Fibroblast of the aortic adventitia (primary cell): ENCODE measurements at places on chromosomes 2 and 18.

DNA sequence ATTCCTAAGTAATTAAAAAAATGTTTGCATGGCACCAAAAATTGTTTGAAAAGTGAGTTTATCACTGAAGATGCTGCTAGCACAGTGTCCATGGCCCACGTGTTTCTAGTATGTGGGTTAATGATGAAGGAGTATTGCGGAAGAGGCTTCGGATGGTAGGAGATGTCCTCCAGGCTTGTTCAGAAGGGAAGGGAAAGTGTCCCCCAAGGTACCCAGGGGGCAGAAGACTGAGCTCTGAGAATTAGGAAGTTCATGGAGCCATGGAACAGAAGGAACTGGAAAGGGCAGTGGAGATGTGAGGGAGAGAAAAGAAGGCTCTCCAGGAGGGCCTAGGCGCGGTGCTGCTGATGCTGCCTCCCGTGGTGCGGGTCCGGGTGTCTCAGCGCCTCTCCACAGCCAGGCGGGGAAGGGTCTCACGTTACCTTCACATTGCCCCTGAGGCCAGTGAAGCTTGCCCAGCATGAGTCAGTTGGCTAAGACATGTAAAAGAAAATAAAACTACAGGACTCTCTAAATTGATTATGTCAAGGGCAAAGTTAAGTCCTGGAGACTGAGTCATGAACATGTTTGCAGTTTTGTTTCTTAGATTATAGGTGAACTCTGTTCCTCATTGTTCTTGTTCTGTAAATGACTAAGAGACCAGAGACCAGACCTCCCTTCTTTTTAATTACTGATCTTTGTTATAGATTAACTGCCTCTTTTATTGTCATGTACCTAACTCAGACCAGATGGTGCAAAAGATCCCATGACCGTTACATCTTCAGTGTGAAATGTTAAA is 89.0 kb downstream of the MTCL1 start:
- peak; percentile 81 for DNase-seq

DNA sequence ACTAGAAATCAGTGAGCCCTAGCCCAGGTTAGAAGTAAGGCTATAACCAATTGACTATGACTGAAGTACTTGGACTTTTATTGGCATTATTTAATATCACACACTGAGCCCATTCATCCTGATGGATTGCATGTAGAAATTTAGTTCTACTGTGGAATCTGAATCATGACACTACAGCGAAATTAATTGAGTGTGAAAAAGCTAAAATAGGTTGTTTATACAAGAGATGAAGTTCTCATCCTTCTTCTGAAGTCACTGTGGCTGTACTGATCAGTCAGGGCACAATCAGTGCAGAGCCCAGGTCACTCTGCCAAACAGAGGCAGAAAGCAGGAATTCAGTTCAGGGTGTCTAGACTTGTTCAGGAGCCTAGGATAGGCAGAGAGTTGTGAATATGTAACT is 158.9 kb downstream of the BABAM2 start:
- DNase-seq = no peak

GRCh38 chr2:88448248-88448647 is 4.2 kb downstream of the FOXI3 start:
- DNase-seq = no peak

DNA sequence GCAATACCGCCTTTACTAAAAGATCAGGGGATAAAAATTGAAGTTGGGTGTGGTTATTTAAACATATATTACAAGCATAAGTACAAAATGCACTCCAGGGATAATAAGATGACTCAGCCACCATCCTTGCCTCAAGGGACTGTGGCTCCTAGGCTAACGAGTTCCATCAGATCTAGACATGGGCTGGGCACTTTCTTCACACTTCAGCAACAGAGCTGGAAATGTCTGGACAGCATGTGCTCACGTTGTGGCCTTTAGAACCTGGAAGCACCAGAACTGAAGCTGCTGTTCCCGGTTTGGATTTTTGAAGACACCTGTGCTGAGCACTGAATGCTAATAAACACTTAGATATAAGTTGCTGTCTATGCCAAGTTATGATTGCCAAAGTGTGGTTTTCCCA is 384.2 kb upstream of the SALL3 start:
- no peak for DNase-seq

GRCh38 chr2:216516730-216517350 is 18.2 kb downstream of the RPL37A start:
- peak; percentile 71 for DNase-seq

DNA sequence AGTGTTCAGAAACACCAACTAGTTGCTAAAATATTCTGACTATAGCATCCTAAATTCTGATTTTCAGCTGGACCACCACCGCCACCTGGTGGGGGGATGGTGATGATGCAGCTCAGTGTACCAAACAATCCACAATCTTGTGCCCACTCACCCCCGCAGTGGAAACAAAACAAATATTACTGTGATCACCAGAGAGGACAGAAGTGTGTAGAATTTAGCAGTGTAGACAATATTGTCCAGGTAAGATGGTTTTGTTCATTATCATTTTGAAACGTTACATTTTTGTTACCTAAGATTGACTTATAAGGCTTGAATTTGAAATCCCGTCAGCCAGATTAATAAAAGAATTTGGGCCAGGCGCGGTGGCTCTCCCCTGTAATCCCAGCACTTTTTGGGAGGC is 31.7 kb upstream of the UBXN4 start:
- peak; percentile 60 for DNase-seq

DNA sequence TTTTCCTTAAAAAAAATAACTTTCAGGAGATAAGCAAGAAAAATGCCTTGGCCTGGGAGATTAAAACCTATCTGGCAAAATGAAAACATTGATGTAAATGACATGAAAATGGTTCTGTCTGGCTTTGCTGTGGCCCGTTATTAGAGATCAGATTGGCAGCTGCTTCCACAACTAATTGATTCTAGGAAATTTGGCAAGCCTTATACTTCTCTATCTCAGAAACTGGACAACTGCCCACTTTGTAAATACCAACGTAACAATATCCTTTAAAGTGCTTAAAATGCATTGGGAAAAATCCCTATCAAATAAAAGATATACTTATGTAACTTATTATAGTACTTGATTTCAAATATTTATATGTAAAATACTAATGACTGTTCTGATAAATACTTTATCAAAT is 14.2 kb upstream of the SKA1 start:
- no peak for DNase-seq

DNA sequence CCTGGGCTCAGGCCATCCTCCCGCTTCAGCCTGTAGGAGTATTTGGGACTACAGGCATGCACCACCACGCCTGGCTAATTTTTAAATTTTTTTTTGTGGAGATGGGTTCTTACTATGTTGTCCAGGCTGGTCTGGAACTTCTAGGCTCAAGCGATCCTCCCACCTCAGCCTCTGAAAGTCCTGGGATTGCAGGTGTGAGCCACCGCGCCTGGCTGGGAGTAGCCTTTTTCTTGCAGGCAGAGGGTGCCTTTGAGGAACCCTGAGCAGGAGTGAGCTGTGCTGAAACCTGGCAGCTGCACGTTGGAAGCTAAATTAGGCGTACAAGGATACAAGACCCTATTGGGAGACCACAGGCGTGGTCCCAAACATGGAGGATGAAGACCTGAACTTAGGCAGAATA is 8.0 kb downstream of the CTDSP1 start:
- no peak for DNase-seq

- DNase-seq = no peak
Observed at GRCh38 chr2:1742301-1742680, 2.0 kb downstream of the PXDN start.

DNA sequence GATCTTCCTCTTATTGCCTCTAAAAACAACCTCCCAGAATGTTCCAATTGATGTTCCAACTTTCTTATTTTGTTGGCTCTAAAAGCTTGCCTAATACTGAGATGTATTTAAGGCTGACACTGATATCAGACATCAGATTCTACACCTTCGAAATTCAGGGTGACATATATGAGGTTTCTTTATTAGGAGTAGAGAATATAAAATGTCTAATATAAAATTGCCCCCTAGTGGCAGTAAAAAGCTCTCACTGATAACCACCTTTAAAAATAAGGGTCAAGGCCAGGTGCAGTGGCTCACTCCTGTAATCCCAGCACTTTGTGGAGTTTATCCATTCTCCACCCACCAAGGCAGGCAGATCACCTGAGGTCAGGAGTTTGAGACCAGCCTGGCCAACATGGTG is 789.7 kb upstream of the SLC39A10 start:
- DNase-seq = peak; percentile 6

DNA sequence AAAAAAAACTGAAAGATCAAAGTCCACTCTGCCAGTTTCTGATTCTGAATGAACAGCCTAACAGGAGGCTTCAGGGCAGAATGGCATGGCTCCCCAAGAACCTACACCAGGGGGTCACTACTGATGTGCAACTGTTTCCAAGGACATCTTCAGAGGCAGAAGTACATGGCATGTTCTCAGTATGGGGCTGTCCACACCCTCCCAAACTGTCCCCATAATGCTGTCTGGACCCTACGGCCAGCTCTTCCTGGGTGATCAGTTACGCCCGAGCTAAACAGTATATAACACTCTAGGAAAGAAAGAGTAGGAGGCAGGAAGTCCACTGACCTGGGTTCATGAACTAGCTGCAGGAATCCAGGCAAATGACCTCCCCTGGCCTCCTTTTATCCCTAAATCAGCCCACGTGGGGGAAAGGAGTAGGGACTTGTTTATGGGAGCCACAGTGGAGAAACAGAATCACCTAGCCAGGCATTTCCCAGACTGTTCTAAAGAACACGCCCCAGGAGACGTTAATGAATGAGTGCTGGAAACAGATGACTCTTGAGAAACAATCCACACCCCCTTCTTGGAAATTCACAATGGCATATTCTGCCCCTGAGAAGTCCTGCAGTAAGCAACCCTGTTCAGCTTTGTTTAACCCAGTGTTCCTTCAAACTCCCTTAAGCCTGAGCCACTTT is 2.5 kb downstream of the TMBIM1 start:
- DNase-seq = peak; percentile 76

- DNase-seq = peak; percentile 14
Observed at GRCh38 chr2:24830351-24830750, 37.1 kb downstream of the CENPO start.

GRCh38 chr2:233007739-233008138 is 5.3 kb downstream of the NGEF start:
- peak; percentile 67 for DNase-seq

- no peak for DNase-seq
Observed at GRCh38 chr2:233856184-233856583, 1.8 kb upstream of the HJURP start.

GRCh38 chr2:42951263-42951938 is 159.0 kb upstream of the HAAO start:
- no peak for DNase-seq

- DNase-seq = no peak
Observed at GRCh38 chr2:10345126-10345525, 42.4 kb downstream of the HPCAL1 start.

- no peak for DNase-seq
Observed at GRCh38 chr2:51151490-51152140, 119.7 kb upstream of the NRXN1 start.

- no peak for DNase-seq
Observed at GRCh38 chr2:174840436-174840835, 76.2 kb upstream of the CHRNA1 start.

- no peak for DNase-seq
Observed at GRCh38 chr2:227889336-227889735, 17.9 kb downstream of the DAW1 start.

DNA sequence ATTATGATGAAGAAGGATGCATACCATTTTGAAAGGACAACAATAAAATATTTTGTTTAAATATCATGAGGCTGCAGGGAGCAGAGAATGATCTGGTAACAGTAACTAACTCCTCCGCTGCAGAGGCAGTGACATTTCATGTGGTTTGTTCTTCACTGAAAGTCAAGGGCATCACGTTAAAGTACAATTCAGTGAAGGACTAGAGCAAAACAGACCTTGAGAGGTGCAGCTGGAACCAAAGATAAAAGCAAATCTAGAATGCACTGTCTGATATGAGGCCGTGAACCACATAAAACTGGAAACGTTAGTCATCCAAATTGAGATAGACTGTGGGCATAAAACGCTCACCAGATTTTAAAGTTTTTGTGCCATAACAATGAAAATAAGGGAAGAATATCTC is 522.9 kb upstream of the TNP1 start:
- no peak for DNase-seq

GRCh38 chr2:100537918-100538317 is 24.9 kb upstream of the PDCL3 start:
- DNase-seq = no peak

- DNase-seq = no peak
Observed at GRCh38 chr2:32691678-32692077, 63.8 kb downstream of the TTC27 start.

DNA sequence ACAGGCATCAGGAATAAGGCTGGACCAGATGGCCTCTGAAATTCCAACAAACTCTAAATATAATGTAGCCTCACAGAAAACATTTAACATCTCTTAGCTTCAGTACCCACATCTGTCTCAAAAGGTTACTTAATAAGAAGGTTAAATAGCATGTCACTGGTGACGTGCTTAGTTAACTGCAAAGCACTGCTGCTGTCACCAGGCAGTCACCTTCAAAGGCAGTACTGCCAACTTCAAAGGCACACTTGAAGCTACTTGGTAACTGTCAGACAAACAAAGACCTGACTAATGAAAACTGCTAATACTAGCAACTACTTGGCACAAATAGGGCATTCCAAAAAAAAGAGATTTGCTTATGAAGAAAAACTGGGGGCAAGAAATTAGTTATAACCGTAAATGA is 36.2 kb downstream of the EPG5 start:
- DNase-seq = no peak

- DNase-seq = no peak
Observed at GRCh38 chr2:14433946-14434495, 198.5 kb upstream of the LRATD1 start.

GRCh38 chr18:2881840-2882195 is 35.0 kb downstream of the EMILIN2 start:
- DNase-seq = no peak

- peak; percentile 81 for DNase-seq
Observed at GRCh38 chr2:54669677-54670484, 53.6 kb upstream of the EML6 start.

DNA sequence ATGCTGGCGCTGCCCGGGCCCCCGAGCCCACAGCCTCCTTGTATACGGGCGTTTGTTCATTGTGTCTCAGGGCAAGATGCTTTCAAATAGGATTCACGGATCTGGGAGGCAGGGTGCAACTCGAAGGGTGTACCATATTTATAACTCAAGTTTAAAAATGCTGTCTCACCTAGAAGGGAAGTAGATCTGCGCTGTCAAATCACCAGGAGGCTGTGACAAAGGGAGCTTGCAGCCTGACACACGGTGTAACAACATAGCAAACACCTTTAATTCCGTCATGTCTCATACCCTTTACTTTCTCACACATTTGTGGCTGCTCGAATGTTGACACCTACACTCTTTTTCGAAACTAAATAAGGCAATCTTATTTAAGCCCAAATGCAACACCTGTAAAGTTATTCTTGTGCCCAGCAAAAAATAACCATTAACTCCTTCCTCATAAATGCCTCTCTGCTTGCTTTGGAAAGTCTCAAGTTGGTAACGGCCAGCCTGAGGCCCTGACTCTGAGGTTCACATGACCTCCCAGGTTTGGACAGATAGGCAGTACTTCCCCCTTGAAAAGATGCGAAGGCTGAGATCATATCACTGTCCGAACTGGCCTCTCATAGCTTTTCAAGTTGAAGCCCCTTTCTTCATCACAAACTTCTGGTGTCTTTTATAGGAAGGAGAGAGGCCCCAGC is 11.6 kb downstream of the ZEB2 start:
- peak; percentile 37 for DNase-seq

- DNase-seq = no peak
Observed at GRCh38 chr2:94870440-94871225, 597 bp upstream of the TEKT4 start.

GRCh38 chr2:201860636-201861066 is 54.3 kb downstream of the CDK15 start:
- DNase-seq = peak; percentile 90
